Dermis microvascular lymphatic vessel endothelial cell (primary cell): ENCODE measurements at places on chromosomes 12 and 14. TPM values are rescaled to one million over a fixed set of nuclear protein-coding genes. Genes with fewer than 3 reads are reported as not detected.

RNASE1 gene
- total RNA-seq: 7.1 and 8.0 TPM in 2 replicates

KRT75 gene
- total RNA-seq: not detected in 2 replicates

ZCRB1 gene
- 26.1 and 30.1 TPM in 2 replicates for total RNA-seq

CMKLR1 gene
- total RNA-seq: under 0.01 and 0.13 TPM in 2 replicates

TXNDC16 gene
- 2.8 and 3.4 TPM in 2 replicates for total RNA-seq

RTL1 gene
- total RNA-seq: not detected in 2 replicates

RNASE2 gene
- total RNA-seq: not detected in 2 replicates

KRT77 gene
- total RNA-seq: not detected in 2 replicates

OLR1 gene
- not detected in 2 replicates for total RNA-seq

NXPH4 gene
- under 0.01 TPM in 1 of 2 replicates, not detected in the other for total RNA-seq

SOAT2 gene
- not detected in 2 replicates for total RNA-seq

ACSM4 gene
- total RNA-seq: not detected in 2 replicates

PPTC7 gene
- 6.0 and 9.5 TPM in 2 replicates for total RNA-seq
